T-helper 17 cell (primary cell): ENCODE measurements at places on chromosomes 11 and 22. TPM values are rescaled to one million over a fixed set of nuclear protein-coding genes. Genes with fewer than 3 reads are reported as not detected.

- no peaks in the 10 kb centered on the region for H3K27me3 ChIP-seq
- H3K36me3 ChIP-seq: no peaks in the 10 kb centered on the region
- no peaks in the 10 kb centered on the region for H3K4me1 ChIP-seq
- H3K27ac ChIP-seq: no peak overlapping the region
These were observed 1353.3 kb downstream of the FAM181B start for GRCh38 chr11:81380395-81380794.

- no peaks in the 10 kb centered on the region for H3K36me3 ChIP-seq
- peaks cover 7% of the 10 kb centered on the region for H3K27me3 ChIP-seq
- no peak for DNase-seq
- H3K4me1 ChIP-seq: no peaks in the 10 kb centered on the region
- H3K4me3 ChIP-seq: no peak overlapping the region
These were observed 520.8 kb upstream of the KIRREL3 start for GRCh38 chr11:127521413-127521812.

- DNase-seq: no peak
- peaks cover 41% of the 10 kb centered on the region for H3K4me1 ChIP-seq
- H3K4me3 ChIP-seq: peak overlapping the region; percentile 94
- H3K36me3 ChIP-seq: peaks cover 7% of the 10 kb centered on the region
- peak overlapping the region; percentile 98 for H3K27ac ChIP-seq
- no peaks in the 10 kb centered on the region for H3K27me3 ChIP-seq
These were observed 1.3 kb downstream of the DDB1 start for GRCh38 chr11:61331651-61332050.

DNA sequence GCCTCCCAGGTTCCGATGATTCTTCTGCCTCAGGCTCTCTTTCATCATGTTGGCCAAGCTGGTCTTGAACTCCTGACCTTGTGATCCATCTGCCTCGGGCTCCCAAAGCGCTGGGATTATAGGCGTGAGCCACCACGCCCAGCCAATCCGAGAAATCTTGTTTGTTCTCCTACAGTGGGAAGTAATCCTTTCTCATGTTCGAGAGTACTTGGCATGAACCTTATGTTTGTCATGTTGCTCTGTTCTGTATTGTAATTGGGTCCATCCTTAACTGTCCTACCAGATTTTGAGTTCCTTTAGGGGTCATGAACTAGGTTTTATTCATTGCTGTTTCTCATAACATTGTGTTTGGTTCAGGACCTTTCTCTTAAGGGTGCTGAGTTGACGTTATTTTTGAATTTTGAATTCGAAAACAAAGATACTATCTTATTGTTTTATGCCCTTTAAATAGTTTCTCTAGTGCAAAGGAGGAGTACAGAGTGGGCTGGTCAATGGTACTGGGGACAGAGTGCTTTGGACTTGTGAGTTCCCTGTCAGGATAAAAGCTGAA is 113.4 kb upstream of the RRM1 start:
- peaks cover 71% of the 10 kb centered on the region for H3K4me1 ChIP-seq
- no peaks in the 10 kb centered on the region for H3K27me3 ChIP-seq
- H3K4me3 ChIP-seq: no peak overlapping the region

The ARVCF gene
- 2.8 TPM for total RNA-seq

DNA sequence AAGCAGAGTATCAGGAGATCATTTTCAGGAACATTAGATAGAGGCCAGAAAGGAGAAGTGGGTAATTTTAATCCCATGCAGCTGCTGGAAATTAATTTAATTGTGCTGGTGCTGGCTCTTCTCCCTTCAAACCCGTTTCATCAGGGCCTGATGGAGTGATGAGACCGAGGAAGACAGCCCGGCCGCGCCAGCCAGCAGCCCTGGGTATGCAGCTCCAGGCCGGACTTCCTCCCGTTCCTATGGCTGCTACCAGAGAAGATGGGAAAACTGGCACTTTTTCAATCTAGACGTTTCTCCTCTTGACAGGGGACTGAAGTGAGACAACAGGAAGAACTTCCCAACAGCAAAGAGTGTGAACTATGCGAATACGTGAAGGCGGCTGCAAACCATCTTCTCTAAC is 24.6 kb upstream of the ZBTB16 start:
- H3K4me3 ChIP-seq: no peak overlapping the region
- H3K36me3 ChIP-seq: no peaks in the 10 kb centered on the region
- peaks cover 3% of the 10 kb centered on the region for H3K4me1 ChIP-seq
